ENCODE measurements at places on chromosomes 16 and 17.
A peak's percentile ranks its signal among the peaks of the same experiment; 100 is the strongest.

- no peak for DNase-seq
These were observed 18.0 kb downstream of the C16orf87 start for GRCh38 chr16:46812781-46813540.

DNA sequence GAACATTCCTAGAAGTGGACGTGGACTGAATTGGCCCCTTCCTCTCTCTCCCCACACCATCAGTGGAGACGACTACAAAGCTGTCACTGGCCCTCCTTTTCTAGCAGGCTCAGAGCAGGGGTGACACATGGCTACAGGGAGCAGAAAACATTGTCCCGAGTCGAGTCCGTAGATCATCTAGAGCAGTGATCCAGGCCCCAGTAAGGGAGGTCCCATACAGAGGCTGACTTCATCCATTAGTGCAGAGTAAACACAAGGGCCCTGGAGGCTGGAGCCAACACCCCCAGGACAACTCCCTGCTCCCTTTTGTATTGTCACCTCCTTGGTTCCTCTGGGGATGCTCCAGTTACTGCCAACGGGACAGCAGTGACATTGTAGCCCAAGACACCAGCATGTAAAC is 130.7 kb downstream of the CMIP start:
- DNase-seq = no peak

DNA sequence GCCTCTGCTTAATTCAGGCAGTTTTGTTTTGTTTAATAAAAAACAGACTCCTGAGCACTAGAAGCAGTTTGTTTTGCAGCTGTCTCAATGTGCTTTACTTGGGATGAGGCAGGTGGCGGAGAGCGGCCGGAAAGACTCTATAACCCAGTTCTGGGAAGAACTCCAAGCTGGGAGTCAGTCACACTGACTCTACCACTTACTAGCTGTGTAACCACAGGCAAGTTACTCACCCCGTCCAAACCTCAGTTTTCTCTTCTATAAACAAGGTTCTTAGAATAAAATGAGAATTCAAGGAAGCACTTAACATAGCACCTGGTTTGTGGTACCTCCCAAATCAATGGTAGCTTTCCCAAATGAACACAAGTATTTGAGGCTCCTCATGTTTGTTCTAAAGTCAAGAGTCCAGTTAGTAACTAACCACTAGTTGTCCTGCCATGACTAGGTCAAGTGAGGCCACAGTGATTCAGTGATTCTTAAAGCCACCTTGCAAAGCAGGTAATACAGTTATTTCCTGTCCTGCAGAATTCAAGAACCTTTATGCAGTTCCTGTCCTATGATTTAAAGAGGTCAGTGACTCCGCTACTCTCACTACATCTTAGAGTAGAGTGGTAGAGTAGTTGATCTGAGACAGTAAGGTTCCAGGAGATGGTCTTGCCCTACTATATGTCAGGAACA is 2.7 kb downstream of the TXNDC17 start:
- DNase-seq = no peak

GRCh38 chr17:38719943-38720641 is 10.0 kb upstream of the CISD3 start:
- no peak for DNase-seq

DNA sequence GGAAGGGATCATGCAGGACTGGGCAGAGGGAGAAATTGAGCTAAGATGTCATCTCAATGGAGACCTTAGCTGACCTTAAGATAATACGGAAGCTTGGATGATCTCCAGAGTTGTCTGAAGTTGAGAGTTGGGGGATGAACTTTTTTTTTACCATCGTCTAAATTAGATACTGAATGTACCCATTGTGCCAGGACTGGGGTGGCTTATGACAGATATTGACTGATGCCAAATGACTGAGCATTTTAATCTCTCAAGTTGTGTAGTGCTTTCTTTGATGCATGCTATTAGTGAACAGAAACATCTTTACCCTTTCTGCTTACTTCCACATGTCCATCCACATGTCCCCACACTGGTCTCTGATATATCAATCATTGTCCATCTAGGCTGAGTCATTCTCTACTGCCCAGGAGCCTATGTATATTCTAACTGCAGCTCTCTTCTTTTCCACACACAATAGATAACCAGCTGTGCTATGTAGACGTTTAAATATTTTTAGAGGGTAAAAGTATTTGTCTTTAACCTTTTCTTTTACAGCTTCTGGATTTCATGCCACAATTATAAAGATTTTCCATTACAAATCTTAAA is 60.2 kb upstream of the ZKSCAN2 start:
- no peak for DNase-seq

DNA sequence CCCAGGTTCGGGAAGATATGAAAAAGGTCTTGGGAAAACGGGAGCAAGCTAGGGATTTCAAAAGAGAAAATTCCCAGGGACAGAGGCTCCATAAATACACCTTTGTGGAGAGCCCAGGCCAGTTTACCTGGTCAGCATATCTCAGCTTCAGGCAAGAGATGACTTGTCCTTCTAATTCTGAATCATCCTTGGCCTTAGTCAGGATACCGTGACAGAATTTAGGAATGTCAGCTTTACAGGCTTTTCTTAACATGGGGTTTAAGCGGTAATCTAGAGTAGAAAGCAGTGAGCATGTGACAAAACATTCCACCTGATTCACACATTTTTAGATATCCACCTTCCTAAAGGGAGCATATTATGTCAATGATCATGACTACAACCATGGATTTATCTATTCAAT is 41.1 kb upstream of the CLEC18B start:
- DNase-seq = no peak

GRCh38 chr16:2478279-2478678 is 3.4 kb downstream of the TBC1D24 start:
- no peak for DNase-seq

DNA sequence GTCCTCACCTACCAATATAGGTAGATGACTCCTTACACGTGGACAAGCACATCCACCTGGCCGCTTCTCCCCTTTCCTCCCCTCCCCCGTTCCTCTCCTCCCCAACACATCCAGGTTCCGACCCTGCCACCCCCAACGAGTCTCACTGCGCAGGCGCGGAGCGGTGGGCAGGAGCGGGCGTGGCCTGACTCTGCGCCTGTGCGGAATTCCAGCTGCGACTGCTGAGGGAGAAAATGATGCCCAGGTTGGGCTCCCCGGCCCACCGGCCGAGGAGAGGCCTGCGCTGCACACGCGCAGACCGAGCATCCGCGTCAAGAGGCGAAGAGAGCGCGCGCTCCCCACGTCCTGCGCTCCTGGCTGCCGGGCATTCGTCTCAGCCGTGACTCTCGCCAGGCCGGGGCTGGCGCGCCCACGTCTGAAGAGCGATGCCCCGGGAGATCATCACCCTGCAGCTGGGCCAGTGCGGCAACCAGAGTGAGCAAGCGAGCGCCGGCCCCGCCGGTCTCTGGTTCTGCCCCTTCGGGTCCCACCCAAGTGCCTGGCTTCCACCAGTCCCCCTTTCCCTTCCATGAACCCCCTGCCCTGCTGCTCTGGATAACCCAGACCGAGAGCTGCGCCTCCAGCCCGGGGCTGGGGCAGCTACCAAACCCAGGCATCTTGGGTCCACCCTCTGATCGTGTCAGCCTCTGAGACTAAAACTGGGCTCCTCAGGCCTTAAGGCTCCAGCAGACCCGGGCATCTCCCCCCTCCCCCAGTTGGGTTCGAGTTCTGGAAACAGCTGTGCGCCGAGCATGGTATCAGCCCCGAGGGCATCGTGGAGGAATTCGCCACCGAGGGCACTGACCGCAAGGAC is at the start of gene TUBG2:
TSS of gene TUBG2 (plus strand) at position 206 of the 853 bp plus-strand sequence. CDS start at position 426, 220 bp downstream.
- peak; percentile 24 for DNase-seq

GRCh38 chr17:66541461-66542128 is 239.2 kb downstream of the PRKCA start:
- no peak for DNase-seq

GRCh38 chr17:76834870-76835269 is 33.3 kb upstream of the MGAT5B start:
- DNase-seq = no peak

DNA sequence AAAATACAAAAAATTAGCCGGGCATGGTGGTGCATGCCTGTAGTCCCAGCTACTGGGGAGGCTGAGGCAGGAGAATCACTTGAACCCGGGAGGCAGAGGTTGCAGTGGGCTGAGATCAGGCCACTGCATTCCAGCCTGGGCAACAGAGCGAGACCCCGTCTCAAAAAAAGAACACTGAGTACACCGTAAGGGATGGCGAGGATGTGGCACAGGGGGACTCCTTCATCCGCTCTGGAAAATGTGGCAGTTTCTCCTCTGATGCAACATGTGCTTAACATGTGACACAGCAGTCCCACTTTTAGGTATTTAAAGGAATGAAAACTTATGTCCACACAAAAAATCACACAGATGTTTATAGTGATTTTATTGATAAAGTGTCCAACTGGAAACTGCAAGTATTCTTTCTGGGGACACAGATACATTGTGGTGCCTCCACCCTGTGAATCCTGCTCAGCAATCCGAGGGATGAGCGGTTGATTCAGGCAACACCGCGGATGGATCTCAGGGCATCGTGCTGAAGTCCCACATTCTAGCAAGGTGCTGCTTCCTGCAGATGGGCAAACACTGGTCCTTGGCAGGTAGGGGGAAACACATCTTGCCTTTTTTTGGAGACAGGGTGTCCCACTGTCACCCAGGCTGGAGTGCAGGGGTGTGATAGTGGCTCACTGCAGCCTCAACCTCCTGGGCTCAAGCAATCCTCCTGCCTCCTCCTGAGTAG is 3.5 kb upstream of the C16orf95 start:
- no peak for DNase-seq

GRCh38 chr16:48834576-48834975 is 224.6 kb upstream of the N4BP1 start:
- no peak for DNase-seq

DNA sequence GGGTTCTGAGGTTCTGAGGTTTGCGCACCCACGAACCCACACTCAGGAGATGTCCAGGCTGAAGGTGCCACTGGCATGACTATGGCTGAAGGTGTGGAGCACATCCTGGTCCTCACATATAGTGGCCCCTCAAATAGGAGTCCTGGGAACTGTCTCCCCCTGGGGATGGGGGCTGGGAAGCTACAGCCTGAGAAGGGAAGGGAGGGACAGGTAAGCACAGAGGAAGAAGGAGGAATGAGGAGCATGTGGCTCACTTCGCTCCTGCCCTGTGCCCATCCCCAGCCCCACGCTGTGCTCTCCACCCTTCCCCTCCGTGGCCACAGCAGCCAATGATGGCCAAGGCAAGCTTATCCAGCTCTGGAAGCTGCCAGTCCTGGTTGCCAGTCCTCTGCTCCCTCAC is 123.9 kb upstream of the LHX1 start:
- DNase-seq = no peak

DNA sequence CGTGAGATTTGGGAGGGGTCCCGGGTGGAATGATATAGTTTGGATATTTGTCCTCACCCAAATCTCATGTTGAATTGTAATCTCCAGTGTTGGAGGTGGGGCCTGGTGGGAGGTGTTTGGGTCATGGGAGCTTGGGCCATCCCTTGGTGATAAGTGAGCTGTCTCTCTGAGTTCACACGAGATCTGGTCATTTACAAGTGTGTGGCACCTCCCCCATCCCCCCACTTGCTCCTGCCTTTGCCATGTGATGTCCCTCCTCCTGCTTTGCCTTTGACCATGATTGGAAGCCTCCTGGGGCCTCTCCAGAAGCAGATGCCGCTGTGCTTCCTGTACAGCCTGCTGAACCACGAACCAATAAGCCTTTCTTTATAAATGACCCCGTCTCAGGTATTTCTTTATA is 21.3 kb upstream of the BAIAP2 start:
- DNase-seq = no peak

DNA sequence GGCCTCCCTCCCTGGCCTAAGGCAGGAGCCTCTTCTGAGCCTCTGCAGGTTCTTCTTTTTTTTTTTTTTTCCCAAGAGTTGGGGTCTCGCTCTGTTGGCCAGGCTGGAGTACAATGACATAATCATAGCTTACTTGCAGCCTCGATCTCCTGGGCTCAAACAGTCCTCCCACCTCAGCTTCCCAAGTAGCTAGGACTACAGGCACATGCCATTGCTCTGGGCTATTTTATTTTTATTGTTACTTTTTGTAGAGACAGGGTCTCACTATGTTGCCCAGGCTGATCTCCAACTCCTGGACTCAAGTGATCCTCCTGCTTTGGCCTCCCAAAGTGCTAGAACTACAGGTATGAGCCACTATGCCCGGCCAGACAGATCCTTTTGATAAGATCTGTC is 32.6 kb downstream of the SBK1 start:
- no peak for DNase-seq

DNA sequence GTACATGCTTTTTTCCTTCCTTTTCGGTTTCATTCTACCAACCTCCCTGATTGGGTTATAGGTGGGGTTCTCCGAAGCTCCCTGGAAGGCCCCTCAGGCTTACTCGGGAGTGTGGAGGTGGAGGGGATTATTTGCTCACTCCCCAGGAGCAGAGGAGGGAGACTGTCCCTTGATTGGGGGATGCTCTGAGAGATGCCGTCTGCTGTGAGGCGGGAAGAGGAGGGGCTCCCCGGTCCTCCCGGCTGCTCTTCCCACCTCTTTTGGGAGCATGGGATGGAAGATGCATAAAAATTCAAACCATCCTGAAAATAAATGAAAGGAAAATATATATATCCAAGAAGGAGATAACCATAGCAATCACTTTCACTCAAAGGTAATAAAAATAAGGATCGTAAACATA is 16.1 kb upstream of the RPTOR start:
- no peak for DNase-seq

DNA sequence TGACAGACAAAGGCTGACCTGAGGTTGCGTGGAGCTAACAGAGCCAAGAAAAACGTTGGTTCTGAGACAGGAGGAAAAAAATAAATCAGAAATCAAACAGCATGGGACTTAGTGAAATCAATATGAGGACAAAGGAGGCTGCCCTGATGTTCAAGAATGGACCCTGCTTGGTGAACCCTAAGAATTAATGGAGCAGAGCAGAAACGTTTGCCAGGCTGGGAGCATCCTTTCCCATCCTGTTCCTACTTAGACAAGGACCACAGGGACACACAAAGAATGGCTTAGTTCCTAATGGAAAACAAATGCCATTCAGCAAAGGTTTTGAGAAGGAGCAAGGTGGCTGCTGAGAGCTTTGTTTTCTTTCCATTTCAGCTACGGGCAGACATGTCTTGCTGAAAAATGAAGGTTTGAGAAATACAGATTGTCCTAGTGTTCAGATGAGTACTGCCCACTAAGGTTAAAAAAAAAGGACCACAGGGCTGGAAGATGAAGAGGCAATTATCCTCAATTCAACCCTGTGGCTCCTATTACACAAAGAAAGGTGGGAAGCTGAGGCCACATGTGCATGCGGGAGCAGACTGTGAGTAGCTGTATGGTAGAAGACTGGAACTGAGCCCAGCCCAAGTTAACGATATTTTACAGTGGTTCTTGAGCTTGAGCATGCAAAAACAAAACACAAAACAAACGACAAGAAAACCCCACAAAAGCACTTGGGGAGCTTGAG is 230.1 kb downstream of the SLC39A11 start:
- no peak for DNase-seq

- no peak for DNase-seq
These were observed 43.2 kb downstream of the SKAP1 start for GRCh38 chr17:48386826-48387225.

- DNase-seq = no peak
These were observed 23.1 kb upstream of the MMD start for GRCh38 chr17:55444471-55445441.

- DNase-seq = no peak
These were observed 16.2 kb downstream of the BMERB1 start for GRCh38 chr16:15450624-15451023.
